Left cardiac atrium (tissue), 4 donors: ENCODE measurements at places on chromosomes 4 and X. TPM values are rescaled to one million over a fixed set of nuclear protein-coding genes. Genes with fewer than 3 reads are reported as not detected.

UGT2B11 gene
- not detected for total RNA-seq

HMX1 gene
- not detected for total RNA-seq

DNA sequence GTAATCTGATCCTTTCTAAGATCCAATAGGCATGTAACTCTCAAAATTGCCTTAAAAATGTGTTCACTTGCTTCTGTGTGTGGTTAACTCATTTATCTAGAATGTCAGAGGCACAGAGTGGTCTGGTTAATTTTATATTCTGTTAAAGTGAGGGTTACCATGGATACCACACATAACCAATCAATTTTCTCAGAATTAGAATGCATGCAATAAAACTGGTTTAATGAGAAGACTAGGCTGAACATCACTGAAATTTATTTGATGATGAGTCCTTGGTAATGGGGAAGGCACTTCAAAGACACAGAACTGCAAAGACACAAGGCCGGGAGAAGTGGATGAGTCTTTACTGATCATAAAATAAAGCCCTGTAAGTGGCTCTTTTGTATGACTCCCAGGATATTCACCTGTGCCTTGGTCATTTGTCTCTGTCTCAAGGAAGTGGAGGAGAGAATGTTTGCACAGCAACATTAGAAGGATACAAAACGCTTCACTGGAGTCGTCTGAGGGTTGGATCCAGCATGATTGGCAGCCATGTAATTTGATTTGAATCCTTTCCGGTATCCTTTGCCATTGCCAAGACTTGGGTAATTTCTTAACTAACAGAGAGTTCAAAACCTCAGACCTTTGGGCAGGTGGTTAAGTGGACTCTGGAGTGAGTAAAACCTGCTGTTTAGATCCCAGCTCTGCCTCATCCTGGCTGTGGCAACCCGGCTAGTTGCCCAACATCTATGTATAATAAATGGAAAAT is 94.0 kb upstream of the RBPJ start:
- DNase-seq = no peak

DNA sequence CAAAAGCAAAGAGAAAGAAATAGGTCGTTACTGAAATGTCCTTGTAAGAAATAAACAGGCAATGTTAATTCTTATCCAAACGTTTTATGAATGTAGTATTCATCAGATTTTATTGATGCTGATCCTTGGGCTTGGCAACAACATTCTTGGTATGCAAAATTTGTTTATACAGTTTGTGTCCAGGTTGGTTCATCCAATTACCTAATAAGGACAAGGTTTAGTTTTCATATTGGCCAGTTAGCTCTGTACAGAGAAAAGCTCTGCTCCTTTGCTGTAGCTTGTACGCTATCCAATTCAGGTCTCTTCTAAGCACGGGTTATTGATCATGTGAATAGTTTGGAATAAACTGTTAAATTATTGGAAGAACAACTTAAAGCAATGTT is 14.4 kb upstream of the CCNG2 start:
- no peak for DNase-seq
